ENCODE measurements at places on chromosomes 13 and 19.

GRCh38 chr13:39877134-39877533, 221.7 kb downstream of the COG6 start:
- DNase-seq = no peak

- DNase-seq = peak; percentile 24
Measured at GRCh38 chr13:28041031-28041461, 52.6 kb upstream of the URAD start.

- DNase-seq = no peak
Measured at GRCh38 chr19:18457483-18458331, 19.8 kb upstream of the ISYNA1 start.

DNA sequence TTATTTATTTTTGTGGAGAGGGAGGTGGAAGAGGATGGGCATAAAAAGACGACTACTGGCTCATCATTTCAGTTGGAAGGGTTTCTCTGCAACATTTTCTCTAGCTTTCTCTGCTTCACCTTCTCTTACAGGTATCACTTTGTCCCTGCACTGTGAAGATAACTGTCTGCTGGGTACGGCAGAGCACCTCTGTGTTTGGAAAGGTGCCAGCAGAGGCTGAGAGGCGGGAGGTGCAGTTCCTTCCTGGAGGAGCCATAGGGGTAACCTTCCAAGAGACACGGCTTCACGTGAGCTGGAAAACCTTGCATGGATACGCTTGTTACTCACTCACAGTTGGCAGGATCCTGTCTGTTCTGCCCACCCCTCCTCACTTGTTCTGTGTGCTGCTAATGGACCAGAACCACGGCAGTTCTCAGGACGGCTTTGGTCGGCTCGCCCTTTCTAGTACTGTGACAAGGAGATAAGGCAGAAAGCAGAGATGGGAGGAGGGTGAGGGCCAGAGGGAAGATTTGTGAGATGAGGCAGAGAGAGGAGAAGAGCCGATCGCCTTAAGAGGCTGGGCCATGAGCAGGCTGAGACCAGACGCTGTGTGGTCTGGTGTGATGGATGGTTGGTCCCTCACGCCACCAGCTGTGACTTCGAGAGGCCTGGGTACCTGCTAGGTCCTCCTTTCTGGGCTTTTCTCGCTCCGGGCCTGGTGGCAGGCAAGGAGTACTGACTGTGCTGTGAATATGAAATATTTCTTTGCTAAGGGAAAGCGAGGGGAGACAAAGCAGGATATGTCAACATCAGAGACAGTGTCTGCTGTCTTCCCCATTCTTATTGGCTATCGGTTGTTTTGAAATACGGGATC, 66.8 kb downstream of the MRPL57 start:
- no peak for DNase-seq

DNA sequence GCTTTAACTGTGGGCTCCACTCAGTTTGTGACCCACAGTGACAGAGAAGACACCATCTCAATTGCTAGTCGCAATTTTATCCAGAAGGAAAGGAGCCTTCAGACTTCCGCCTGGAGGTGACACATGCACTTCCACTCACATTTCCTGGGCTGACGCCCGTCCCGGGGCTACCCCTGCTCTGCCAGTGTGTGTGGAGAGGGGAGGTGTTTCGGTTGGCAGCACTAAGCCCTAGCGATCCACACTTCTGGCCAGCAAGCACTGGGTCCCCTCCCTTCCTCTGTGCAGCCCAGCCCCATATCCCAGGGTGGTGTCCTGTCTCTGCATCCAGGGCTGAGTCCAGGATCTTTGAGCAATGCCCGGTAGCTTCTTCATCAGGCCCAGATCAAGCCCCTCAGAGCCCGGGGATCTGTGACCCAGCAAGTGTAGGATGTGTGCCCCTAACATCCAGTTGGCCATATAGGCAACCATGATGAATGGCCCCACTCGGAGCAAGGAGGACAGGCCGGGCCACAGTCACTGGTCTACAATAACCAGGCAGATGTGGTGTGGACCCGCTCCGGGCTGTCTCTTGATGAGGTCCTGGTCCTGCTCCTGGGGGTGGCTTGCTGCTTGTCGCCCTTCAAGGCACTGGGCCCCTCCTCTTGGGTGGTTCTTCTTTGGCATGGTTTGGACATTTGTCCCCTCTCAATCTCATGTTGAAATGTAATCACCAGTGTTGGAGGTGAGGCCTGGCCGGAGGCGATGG, 141.9 kb upstream of the SPACA7 start:
- no peak for DNase-seq

DNA sequence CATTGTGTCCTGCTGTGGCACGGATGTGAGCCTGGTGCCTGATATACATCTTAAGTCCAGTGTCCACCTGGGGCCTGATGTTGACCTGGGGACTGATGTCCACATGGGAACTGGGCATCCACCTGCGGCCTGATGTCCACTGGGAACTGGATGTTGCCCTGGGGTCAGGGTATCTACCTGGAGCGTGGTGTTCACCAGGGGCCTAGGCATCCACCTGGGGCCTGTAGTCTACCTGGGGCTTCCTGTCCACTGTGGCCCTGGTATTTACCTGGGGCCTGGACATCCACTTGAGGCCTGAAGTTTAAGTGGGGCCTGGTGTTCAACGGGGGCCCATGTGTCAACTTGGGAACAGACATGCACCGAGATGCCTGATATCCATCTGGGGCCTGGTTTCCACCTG, 11.9 kb downstream of the SACS start:
- DNase-seq = no peak

DNA sequence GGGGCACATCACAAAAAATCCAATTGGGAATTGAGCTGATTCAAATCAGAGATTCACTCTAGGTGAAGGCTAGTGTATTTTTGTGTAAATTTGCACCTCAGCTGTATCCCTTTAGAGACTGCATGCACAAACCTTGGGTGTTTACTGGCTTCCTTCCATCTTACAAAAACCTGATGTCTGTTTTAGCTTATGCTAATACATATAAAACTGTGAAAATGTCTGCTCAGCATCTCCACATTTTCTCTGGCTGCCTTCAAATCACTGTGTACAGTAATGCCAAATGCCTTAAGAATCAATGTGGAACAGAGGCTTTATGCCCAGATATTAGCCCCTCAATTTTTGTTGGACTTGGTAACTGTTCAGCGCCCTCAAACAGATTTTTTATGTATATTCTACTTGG, 675.8 kb upstream of the SLITRK6 start:
- DNase-seq = no peak

GRCh38 chr19:45900738-45901431, 1.5 kb downstream of the MYPOP start:
- DNase-seq = no peak

- no peak for DNase-seq
Measured at GRCh38 chr13:100855151-100855550, 180.6 kb upstream of the TMTC4 start.

DNA sequence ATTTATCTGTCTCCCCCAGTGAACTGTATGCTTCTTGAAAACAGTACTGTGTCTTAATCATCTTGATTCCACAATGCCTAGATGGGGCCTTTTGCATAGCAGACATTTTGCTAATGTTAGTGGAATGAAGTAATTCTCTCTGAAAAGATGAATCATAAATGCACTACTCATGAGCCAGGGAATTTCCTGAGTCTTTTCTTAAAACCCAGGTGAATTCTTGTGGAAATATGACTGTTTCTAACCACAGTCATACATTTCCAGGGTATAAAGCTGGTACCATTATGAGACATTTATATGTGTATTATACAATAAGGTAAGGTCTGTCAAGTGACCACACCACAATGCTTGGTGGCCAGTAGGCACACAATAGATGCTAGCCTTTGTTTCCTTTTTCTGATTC, 5.5 kb upstream of the KCTD4 start:
- no peak for DNase-seq

- DNase-seq = no peak
Measured at GRCh38 chr13:95498886-95499285, 53.6 kb upstream of the CLDN10 start.

DNA sequence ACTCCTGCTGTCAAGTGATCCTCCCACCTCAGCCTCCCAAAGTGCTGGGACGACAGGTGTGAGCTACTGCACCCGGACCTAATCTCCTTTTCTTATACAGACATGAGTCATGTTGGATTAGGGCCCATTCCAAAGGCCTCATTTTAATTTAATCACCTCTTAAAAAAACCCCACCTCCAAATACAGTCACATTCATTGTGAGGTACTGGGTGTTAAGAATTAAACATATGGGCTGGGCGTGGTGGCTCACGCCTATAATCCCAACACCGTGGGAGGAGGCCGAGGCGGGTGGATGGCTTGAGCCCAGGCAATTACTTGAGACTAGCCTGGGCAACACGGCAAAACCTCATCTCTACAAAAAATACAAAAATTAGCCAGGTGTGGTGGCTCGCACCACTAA, 46.6 kb downstream of the PIN1 start:
- DNase-seq = no peak

DNA sequence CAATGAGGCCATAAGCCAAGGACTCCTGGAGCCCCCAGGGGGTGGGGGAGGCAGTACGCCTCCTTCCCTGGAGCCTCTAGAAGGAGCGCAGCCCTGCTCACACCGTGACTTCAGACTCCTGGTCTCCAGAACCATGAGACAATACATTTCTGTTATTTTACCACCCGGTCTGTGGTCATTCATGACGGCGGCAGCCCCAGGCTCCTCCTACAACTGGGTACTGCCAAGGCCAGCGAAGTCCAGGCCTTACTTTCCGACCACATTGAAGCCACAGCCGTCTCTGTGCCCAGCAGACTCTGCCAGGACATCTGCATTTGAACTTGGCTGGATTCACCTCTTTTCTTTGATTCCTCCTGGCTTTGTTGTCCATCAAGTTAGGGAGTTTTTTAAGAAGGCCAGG, 10.5 kb downstream of the GNG7 start:
- DNase-seq = no peak

- DNase-seq = peak; percentile 45
Measured at GRCh38 chr19:3243819-3244700, 19.6 kb downstream of the CELF5 start.

- DNase-seq = peak; percentile 50
Measured at GRCh38 chr19:2561895-2562294, 86.0 kb downstream of the GADD45B start.

All from HL-60 (cell line).